ENCODE measurements at places on chromosomes 2 and 18. TPM values are rescaled to one million over a fixed set of nuclear protein-coding genes. Genes with fewer than 3 reads are reported as not detected.

DNA sequence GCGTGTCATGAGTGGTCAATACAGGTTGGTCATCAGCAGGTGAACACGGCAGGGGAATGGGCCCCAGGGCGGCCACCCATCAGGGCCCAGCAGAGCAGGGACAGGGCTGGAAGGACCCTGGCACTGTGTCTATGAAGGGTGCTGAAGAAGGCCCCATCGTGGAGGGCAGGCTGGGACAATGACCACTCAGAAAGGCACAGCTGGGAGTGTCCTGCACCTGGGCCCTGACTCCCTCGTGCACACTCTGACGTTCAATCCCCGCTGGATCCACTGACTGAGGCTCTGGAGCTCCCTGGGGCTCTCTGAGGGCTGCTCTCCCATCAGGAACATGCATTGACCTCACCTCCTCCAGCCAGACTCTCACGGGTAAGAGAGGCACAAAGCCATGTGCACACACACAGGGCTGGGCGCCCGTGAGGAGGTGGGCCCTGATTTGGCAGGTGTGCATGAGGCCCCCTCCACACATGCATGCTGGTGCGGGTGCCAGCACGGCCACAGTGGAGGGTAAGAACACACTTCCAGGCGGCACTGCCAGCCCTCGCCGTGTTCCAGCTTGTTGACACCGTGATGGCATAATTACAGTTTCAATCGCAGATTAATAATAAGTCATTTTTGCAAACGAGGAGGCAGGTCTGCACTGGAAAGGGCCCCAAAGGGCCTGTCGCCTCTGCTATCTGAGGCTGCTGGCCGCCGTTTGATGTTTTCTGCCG lies 58.5 kb downstream of the SMAD7 start:
- DNase-seq: no peak

DNA sequence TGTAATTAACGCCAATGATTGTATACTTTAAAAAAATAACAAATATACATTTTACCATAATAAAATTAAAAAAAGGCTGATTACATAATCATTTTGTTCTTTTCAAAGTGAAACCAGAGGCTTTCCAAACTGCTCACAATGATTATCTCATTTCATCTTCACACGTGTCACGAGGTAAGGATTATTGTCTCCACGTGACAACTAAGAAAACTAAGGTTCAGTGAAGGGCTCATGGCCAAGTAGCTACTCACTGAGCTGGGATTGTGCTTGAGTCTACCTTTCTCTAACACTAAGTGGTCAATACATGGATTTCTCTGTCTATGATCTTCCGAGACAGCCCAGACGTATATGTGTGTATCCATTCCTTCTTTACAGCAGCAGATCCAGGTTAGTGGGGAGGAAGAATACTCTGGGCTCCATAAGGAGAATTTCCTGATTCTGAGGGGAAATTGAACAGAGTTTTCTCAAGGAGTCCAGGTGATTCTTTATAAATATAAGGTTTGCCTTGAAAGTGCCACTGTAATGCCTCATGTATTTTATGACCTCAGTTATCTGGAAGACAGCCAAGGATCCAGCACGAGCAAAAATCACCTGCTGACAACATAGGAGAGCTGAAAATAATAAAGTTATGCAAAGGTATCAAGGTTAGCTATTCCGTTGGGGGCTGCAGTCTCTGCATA lies 25.6 kb upstream of the ACSL3 start:
- no peak for DNase-seq

DNA sequence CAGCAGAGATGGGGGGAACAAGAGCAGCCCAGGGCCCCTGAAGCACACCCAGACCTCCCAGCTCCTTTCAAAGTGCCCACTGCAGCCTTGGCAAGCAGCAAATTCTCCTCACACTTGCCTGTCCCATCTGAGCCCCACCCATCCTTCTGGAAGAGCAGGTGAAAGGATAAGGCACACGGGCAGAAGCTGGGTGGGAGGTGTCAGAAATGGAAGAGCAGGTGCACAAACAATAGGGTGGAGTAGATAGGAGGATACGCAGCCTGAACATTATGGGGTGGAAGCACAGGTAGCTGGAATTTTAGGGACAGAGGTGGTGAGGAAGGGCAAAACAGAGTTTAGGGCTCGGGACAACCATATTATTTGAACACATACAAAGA lies 69.2 kb downstream of the TNS1 start:
- no peak for DNase-seq

GRCh38 chr2:217553202-217553601 lies 449.6 kb downstream of the TNS1 start:
- no peak for DNase-seq

Gene PLA2R1
- 0.28 TPM for total RNA-seq

GRCh38 chr18:58609536-58609993 lies 19.3 kb downstream of the ALPK2 start:
- no peak for DNase-seq

Gene ALLC
- total RNA-seq: not detected

GRCh38 chr2:204251158-204251997 lies 293.9 kb upstream of the PARD3B start:
- DNase-seq: no peak

Gene SMAD4
- total RNA-seq: 194 TPM

GRCh38 chr2:9807056-9807455 lies 36.2 kb upstream of the TAF1B start:
- no peak for DNase-seq

DNA sequence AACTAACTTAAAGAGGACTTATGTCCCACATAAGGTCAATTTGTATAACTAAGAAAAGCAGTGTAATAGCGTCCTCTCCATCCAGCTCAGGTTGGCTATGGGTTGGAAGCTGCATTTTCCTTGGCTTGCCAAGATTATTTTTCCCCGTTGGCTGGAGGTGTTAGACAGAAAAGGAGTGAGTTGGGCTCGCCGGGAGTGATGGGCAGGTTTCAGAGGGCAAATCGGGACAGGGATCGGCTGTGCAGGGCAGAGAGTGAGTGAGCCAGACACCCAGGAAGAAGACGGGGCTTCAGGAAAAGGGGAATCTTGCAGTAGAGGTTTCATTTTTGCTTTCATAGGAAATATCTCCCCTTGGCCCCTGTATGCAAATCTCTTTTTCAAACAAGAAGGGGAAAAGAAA lies 41.5 kb upstream of the MAP3K20 start:
- DNase-seq: no peak

DNA sequence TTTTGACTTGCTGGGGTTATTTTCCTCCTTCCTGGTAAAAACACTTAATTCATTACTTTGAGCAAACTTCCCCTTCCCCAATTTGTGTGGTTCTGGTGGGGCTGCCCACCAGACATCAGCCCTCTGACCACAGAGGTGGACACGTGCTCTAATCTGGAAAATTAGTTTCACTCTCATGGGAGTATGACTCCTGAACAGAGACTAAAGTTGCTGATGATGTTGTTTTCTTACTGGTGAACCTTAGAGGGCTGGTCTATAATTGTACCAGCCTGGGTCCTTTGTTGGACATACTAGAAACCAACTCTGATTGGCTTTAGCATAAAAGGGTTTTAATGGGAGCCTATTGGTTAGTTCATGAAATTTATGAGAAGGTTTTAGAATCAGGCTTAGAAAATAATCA lies 54.1 kb upstream of the ACYP2 start:
- no peak for DNase-seq

GRCh38 chr2:215775106-215775505 lies 238.2 kb downstream of the MREG start:
- no peak for DNase-seq

- no peak for DNase-seq
These were observed 35.2 kb downstream of the MOGAT1 start for GRCh38 chr2:222706616-222707015.

DNA sequence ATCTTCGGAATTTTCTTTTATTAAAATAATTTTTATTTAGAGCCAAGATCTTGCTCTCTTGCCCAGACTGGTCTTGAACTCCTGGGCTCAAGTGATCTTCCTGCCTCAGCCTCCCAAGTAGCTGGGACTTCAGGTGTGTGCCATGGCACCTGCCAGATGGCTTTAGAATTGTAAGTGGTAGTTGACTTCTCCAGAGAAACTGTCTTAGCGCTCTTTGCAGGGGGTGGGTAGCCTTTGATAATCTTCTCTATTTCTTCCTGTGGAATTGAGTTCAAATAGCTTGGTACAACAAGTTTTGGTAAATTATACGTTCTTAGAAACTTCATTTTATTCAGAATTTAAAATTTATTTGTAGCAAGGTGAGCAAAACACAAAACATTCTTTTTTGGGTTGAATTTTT lies 113.3 kb downstream of the LDLRAD4 start:
- no peak for DNase-seq

- peak; percentile 60 for DNase-seq
These were observed 118.2 kb downstream of the SPTBN1 start for GRCh38 chr2:54574107-54574859.

DNA sequence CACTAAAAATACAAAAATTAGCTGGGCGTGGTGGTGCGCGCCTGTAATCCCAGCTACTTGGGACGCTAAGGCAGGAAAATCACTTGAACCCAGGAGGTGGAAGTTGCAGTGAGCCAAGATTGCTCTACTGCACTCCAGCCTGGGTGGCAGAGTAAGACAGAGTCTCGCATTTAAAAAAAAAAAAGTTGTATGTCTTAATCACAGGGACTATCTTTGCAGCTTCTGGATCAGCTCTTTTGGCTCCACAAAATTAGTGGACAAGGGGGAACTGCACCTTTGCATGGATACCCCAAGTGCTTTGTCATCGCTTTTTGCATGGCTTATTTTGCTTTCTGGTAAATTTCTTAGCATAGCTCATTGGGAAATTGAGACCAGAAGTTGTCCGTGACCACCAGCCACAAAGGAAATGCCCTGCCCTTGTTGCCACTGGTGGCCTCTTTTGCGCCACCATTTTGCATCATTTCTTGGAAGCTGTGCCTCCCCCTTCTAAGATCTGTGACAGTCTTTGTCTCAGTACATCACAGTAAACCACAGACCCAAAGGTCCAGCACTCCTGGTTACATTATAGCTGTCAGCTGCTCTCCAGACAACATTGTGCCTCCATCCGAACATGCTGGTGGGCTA lies 43.9 kb upstream of the PCBP1 start:
- no peak for DNase-seq

Gene UGT1A5
- not detected for total RNA-seq

DNA sequence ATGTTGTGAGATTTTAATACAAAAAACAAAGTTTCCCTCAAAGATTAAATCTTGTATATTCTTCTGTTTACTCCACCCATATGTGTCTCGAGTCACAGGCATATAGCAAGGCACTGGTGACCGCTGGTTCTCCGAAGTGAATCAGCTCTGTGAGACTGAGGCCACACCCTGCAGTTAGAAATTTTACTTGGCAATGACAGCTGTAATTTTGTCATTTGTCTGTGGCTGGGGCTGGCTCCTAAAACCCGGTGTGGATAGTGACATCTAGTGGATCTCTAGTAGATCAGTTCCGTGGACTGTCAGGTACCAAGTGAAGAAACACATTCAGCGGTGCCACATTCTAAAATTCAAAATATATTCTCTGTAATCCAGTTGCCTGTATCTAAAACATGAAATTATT lies 278.0 kb downstream of the NEDD4L start:
- peak; percentile 74 for DNase-seq

DNA sequence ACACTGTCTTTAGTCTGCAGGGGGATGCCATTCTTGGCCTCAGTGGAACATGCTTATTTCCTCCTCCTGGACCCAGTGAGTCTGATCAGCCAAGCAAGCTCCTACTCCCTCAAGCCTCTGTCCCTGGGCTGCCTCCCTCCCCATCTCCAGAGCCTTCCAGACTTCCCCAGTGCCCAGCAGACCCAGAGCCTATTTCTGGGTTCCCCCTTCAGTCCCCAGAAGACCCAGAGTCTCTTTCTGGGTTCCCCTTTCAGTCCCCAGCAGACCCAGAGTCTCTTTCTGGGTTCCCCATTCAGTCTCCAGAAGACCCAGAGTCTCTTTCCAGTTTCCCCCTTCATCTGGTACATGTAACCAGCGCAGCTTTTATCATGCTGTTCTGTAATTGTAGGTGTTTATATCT lies 17.0 kb upstream of the PKDCC start:
- no peak for DNase-seq

- no peak for DNase-seq
These were observed 128.8 kb downstream of the ZNF521 start for GRCh38 chr18:25223211-25223610.

Gene PJVK
- 0.72 TPM for total RNA-seq

- DNase-seq: no peak
These were observed 34.5 kb downstream of the AGFG1 start for GRCh38 chr2:227506456-227506855.

- no peak for DNase-seq
These were observed 228.4 kb downstream of the MGAT5 start for GRCh38 chr2:134482131-134482723.

DNA sequence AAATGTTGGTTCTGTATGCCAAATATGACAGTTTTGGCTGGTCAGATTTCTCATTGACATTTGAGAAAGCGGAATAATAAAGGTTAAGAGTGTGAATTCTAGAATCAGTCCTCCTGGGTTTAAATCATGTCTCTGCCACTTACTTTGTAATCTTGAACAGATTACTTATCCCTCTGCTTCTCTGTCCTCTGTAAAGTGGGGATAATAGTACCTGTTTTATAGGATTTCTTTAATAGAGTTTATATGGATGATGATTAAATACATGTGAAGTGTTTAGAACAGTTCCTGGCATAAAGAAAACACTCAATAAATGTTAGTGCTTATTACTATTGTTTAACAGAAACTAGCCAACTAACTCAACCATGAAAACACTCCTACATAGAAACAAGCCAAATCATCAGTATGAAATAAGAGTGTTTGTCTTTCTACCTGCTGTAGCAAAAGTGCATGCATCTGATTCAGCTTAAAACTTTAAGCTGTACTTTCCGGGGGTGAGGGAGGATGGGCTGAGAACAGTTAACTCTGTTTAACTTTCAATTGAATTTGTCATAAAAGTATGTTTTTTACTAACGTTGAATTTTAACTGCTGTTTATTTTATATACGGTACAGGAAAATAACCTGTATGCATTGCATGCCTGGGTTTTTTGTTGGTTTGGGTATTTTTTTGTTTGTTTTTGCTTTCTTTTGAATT lies 6.8 kb downstream of the HTR2B start:
- no peak for DNase-seq

- DNase-seq: peak; percentile 71
These were observed 93.5 kb downstream of the UBE2E3 start for GRCh38 chr2:181073896-181074295.

Gene SALL3
- total RNA-seq: not detected

GRCh38 chr2:112869258-112869842 lies 32.8 kb upstream of the IL1B start:
- peak; percentile 43 for DNase-seq

GRCh38 chr18:21472741-21473140 lies 127.8 kb downstream of the ESCO1 start:
- no peak for DNase-seq

Gene DTNA
- 9.5 TPM for total RNA-seq

- peak; percentile 95 for DNase-seq
These were observed 5.0 kb downstream of the SFTPB start for GRCh38 chr2:85662899-85663593.

- DNase-seq: no peak
These were observed at the start of gene ABHD1 for GRCh38 chr2:27123302-27124150. ABHD1 (plus strand) TSS chr2:27123815; CDS start chr2:27123949, 134 bp downstream.
